ENCODE measurements at places on chromosomes 1 and 21.
A peak's percentile ranks its signal among the peaks of the same experiment; 100 is the strongest.

DNA sequence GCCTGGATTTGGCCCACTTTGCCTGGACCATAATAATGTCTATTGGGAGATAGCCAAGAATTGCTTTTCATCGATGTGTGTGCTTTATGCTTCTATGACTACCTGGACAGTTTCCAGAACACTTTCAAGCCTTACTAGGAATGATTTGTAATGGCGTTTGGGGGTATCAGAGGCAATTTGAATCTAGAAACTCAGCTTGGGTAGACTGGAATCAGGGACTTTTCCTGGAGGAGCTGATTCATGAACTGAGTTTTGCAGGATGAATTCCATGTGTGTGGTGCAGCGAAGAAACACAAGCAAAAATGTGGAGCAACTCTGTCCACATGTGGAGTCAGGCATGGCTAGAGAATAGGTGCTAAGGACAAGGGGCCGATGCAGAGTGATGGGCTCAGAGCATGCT lies 11.9 kb upstream of the TMEM61 start:
- no peak for DNase-seq

GRCh38 chr1:89518221-89518631 lies 6.4 kb upstream of the LRRC8B start:
- no peak for DNase-seq

DNA sequence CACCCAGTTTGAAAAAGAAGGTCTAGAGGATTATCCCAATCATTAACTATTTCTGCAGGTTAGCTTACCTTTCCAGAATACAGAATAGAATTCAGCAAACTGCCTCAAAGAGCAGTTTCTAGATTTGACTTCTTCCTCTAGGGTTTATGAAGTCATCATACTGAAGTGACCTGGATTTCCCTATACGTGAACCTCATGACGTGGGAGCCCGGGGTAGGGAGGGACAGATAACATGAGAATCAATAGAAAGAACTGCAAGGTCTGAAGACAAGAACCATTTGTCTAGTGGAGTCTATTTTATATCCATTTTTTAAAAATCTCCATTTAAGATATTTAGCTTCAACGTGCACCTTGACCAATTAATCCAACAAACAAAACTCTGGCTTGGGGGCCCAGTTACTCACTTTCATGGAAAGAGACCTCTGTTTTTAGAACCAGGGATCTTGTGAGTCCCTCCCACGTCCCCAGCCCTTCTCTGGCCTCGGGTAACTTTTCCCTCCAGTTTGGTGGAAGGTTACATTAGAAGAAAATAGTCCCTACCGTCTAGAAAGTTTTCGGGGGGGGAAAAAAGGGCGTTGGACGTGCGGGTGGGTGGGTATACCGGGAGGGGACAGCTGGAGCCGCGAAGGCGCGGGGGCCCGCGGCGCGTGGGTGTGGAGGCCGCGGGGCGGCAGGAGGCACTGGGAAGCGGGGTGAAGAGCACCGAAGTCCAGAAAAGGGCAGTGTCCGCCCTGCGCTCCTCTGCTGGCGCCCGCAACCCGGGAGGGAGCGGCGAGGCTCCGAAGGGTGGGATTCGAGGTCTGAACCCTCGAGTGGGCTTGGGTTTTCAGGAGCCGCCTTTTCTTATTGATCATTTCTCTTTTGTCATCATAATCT lies 13.8 kb upstream of the POGZ start:
- peak; percentile 10 for DNase-seq

- no peak for DNase-seq
Measured at GRCh38 chr1:211843018-211843417, 12.5 kb upstream of the LPGAT1 start.

GRCh38 chr1:214276786-214277185 lies 4.2 kb upstream of the SMYD2 start:
- DNase-seq: no peak

DNA sequence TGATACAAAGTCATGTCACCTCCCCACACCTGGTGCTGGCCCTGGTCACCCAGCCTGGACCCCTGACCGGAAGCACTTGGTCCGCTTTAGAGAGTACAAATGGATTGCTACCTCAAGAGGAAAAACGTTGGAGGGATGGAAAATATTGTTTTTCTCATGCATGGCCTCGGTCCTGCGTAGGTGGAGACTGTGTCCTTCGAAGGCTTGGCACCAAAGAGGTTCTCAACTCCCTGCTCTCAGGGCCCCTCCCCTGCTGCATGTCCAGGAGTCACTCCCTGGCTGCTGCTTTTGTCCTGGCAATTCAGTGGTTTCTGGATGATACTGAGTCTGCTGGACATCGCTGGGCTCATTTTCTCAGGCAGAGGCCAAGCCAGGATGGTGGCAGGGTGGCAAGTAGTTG lies 529.8 kb downstream of the KIF26B start:
- DNase-seq: no peak

DNA sequence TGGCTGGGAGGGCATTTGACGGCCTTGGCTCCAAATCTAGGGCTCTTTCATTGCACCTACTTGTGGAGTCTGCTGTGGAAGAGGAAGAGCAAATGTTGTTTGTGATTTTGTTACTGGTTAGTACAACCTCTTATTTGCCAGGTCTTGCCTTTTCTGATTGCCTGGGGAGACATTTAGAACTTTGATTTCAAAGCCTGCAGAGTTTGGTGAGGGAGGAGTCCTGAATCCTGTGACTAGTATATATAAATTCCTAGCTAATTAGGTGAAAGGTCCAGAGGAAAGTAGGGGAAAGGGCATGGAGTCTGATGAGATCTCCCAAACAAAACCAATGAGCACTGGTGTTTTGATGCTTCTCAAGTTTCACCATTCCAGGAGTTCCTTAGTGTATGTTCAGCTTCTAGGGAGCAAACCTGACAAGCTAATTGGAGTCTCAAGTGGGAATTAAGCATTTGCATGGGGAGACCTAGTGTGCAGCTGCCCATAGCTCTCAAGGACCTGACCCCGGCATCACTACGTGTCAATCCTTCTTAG lies 5.1 kb upstream of the HMGCS2 start:
- DNase-seq: no peak

GRCh38 chr1:155106862-155107261 lies 20.8 kb upstream of the EFNA1 start:
- no peak for DNase-seq

GRCh38 chr1:109882288-109883245 lies 28.1 kb upstream of the CSF1 start:
- no peak for DNase-seq

GRCh38 chr1:173960625-173961024 lies 43.5 kb upstream of the SERPINC1 start:
- no peak for DNase-seq

DNA sequence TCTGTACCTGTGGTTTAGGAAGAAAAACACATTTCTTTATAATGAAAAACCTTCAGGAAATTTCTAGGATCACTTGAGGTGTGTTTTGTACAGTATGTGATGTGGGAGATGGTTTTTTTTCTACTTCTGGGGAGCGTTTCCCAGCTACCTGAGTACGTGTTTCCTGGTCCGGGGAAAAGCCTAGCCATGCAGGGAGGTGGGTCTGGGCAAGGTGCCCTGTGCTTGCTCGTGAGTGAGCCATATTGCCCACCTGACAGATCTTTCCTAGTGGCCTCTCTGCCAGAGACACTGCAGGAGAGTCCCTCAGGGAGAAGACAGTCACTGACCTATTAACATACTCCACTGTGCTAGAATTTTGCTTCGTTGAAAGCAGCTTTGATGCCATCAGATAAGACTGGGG lies 41.3 kb downstream of the TRPM2 start:
- DNase-seq: no peak

DNA sequence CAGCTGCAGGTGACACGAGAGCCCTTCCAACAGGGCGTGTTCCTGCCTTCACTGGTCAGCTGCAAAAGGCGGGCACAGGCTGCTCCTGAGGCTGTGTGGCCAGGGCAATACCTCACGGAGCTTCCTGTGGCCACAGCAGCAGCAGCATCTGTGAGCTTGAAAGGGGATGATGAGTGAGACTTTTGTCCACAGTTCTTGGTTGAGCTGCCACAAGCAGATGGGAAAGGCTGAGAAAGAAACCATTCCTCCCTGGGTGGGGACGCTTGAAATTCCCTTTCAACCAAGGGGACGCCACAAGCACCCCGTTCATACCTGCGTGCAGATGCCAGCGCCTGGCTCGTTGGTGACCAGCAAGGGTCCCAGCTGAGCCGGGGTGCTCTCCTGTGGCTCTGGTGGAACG lies 37.6 kb downstream of the B3GALT5 start:
- no peak for DNase-seq

GRCh38 chr1:62221171-62221570 lies 26.5 kb downstream of the L1TD1 start:
- DNase-seq: no peak

DNA sequence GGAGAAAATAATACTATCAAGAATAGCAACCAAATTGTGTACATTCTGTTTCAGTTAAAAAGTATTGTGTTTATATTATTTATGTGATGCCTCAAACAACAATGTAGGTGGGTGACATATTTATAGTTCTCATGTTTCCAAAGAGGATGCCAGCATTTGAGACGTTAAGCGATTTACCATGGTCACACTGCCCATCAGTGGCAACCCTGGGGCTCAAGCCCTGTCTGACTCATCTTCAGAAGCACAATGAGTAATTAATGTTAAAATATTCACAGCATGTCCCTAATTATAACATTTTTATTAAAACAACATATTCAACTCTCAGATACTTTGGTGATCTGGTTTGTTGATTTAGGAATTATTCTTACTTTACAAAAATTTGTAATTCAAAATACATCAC lies 409.4 kb downstream of the BRINP3 start:
- no peak for DNase-seq

GRCh38 chr1:216450227-216450626 lies 27.0 kb upstream of the USH2A start:
- DNase-seq: no peak
